ENCODE measurements at places on chromosomes 2 and 18.

DNA sequence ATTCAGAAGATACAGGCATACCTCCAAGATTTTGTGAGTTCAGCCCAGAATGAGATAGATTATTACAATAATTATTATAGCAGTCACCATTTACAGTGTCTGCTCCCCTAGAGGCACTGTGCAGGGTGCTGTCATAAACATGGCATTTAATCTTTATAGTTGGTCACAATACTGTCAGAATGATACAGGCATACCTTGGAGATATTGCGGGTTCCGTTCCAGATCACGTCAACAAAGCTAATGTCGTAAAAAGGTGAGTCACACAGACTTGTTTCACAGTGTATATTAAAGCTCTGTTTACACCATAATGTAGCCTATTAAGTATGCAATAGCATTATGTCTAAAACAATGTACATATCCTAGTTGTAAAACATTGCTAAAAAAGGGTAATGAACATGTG, 45.6 kb downstream of the ZRANB3 start:
- DNase-seq: no peak

DNA sequence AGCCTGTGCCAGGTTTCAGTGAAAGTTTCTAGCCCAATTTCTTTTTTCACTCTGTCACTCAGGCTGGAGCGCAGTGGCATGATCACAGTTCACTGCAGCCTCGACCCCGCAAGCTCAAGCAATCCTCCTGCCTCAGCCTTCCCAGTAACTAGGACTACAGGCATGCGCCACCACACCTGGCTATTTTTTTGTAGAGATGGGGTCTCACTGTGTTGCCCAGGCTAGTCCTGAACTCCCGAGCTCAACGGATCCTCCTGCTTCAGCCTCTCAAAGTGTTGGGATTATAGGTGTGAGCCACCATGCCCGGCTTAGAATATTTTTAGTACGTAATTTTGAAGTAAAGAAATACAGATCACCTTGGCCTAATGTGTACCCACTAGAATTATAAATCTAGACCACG, 87.1 kb downstream of the GORASP2 start:
- no peak for DNase-seq

- DNase-seq: no peak
Measured at GRCh38 chr2:239220981-239221396, 179.8 kb downstream of the HDAC4 start.

DNA sequence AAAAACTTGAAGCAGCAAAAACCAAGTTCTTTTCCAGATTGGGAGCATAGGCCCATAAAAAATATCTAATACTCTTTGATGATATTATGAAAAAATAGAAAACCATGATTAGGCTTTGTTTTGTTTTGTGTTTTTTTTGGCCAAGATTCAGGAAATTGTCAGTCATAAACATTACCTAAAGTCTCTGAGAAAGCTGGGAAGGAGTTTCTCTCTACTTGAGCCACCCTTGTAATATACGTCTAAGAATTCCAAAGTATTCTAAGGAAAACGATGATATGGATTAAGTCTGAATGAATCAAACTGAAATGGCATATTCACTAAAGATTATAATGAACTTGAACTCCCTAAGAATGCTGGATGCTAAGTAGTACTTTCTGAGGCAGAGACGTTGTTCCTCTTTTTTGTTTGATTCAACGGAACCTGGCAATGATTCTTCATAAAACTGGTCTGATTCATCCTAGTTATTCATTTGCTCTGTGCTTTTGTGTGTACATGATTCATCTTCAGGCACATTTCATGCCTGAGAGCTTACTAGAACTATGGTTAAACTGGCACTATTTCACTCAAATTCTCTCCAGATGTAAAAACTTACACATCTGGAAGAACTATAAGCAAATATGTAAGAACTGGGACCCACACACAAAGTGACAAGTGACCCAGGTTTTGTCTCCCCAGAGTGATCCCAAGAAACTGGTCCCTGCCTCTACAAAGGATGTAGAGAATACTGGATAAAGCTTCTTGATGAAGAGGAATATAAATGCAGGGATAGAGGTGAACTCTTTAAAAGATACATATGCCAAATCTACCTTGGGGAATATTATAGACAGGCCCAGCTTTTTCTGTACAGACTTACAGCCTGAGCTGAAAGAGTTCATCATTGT, 159.7 kb downstream of the DOCK10 start:
- DNase-seq: no peak

- DNase-seq: no peak
Measured at GRCh38 chr2:123747326-123747725, 277.8 kb upstream of the CNTNAP5 start.

DNA sequence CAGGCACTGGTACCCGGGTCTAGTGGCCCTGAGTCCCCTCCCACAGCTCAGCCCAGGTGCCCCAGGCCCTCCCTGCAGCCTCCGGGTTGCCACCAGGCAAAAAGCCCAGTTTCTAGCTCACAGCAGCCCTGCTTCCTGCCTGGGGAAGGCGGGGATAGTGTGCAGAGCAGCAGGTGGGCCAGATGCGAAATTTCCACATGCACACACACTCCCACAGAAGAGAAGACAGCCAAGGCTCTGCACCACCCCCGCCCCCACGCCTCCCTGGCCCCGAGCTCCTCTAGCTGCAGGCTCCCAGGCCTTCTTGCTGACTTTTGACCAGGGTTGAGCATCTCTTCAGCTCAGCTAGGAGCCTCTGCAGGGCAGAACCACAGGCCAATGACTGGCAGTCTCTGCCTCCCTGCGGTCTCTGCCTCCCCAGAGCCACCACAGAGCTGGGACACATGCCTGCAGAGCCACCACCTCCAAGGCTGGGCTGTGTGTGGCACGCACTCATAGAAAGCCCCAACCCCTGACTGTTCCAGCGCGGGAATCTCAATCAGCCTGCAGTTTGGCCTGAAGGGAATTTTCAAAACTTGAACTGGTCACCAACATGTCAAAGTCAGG, 7.2 kb downstream of the SLC66A2 start:
- DNase-seq: no peak

- no peak for DNase-seq
Measured at GRCh38 chr18:44495151-44495550, 185.5 kb upstream of the SETBP1 start.

DNA sequence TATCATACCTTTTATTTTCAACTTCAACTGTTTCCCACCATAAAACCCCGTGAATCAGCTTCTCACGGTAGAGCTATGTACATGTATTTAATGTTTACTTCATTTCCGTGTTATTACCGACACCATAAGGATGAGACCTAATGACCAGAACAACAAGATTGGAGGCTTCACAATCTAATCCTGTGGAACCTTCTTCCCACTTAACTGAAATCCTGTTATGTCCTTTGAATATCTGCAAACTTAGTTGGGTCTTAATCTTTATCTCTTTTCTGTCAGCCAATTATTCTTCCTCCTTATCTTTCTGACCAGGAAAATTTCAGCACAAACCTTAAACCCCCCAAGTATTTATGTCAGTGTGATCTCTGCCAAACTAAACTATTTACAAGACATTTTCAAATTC, 214.4 kb downstream of the TMX3 start:
- no peak for DNase-seq

DNA sequence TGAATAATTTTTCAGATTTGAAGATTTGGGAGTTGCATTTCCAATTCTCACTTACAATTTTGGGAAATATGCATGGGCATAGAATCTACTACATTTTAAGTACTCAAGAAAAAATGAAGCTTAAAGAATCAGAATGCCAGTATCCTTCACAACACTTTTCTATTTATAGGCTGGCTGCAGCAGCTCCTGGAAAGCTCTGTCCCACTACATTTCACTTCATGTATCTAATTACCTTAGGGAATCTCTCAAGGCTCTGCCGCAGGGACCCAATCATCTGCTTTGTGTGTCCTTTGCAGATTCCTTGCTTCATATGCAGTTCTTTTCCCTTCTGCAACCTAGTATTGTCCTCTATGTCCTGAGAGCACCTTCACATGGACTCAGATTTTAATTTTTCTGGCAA, 102.9 kb downstream of the NUP35 start:
- DNase-seq: no peak

DNA sequence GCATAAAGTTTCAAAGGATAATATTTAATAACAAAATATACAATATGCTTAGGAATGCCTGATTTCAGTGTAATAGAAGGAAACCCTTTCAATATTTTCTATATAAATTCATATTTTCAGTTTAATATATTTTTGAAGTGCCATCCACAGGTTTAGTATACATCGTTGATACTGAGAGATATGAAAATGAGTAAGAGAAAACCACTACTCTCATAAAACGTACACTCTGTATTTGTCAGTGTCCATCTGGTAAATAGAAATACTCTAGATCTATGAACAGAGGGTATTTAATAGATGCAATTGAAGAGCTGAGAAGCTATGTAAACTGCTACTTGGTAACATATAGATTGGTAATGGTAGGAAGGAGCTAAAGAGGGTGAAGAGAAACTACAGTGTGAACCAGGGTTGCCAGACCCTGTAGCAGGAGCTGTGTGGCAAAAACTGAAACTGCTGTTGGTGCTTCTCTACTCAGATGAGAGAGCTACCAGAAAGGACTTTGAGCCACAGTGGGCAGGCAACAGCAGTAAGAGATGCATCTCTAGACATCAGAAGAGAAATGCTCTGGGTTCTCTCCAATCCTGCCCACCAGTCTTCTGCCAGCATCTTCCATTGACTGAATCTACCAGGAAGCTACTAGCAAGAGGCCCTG, 187.4 kb downstream of the CCDC102B start:
- no peak for DNase-seq

DNA sequence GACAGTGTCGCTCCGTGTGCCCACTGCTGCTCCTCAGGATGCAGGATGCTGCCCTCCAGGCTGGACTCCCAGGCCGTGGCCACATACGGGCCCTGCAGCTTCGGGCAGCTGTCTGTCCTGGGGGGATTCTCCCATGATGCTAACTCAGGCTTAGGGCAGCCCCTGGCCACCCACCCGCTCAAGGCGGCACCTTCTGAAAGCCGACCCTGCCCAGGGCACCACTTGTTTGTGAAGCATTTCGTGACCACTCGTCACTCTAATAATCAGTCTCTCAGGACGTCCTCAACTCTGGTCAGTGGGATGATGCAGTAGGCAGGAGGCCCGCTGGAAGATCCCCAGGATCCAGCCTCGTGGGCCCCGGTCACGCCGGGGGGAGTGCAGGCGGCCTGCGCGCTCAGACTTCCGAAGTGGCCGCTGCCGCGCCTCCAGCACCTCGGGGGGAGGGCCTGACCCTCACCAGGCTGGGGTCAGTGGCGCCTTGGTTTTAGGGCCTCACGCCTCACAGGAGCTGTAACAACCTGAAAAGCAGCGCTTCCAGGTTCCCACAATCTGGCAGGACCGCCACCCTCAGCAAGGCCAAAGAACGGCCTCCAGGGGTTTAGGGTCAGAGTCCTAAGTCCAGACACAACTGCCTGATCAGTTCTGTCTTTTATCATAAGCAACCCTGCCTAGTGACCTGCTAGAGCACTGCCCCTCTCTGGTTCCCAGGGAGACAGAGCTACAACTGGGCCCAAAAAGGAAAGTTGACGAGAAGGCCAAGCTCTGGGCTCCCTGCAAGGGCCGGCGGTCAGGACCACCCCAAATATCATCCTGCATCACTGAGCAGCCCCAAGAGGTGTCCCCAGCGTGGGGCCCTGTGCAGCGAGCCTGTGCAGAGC, 53.0 kb downstream of the EIPR1 start:
- DNase-seq: peak; percentile 22

- no peak for DNase-seq
Measured at GRCh38 chr2:7116511-7116910, 199.3 kb downstream of the RNF144A start.

DNA sequence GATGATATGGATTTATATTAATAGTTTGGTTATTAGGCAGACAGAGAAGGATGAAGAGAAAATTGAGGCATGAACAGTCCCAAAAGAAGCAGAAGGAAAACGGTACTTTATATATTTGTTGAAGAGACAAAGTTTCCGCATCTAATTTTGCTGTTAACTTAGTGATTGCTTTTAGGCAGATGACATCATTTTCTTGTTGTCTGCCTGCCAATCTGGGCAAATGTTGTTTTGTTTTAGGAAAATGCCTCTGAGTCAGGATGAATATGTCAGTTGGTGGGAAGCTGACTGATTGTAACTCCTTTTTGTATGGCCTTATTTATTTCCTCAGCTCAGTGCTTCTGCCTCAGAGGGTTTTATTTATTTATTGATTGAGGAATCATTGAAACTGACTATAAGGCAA, 52.5 kb upstream of the CAVIN2 start:
- DNase-seq: no peak

- DNase-seq: no peak
Measured at GRCh38 chr2:95220449-95220848, 13.1 kb downstream of the ZNF892 start.

GRCh38 chr18:23143016-23143814, 7.9 kb downstream of the CABLES1 start:
- no peak for DNase-seq

DNA sequence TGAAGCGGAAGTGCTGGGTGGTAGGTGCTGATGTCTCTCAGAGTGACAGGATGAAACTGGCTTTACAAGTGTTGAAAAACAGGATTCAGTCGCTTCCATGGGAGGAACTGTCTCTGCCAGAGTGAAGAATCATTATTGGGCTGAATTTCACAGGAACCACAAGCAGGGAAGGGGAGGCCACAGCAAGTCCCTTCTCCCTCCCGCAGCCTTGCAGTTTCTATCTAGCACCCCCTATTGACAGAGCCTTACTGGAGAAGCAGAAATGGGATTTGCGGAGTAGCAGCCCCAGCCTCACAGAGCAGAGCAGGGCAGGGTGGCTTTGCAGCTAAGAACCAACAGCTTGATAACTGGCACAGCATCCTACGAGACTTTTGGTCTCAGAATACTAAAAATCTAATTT, 33.3 kb upstream of the RMP24 start:
- peak; percentile 64 for DNase-seq

- no peak for DNase-seq
Measured at GRCh38 chr2:68737711-68738110, 3.1 kb downstream of the ARHGAP25 start.

GRCh38 chr2:85160966-85161960, 28.1 kb downstream of the TCF7L1 start:
- DNase-seq: peak; percentile 55

DNA sequence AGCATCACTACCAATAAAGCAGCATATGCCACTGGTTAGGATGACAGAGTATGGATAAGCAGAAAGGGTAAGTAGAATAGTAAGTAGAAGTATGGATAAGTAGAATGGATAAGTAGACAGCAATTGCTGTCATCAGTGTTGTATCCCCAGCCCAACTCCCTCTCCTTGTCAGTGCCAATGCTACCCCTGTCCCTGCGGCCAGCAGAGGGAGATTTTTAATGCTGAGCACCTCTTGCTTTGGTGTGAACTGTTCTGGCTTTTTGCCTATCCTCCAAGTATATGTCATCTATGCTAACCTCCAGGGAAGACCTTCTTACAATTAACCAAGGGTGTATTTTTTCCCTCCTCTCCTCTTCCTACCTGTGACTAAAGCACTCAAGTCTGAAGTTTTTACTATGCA, 136.7 kb upstream of the SPHKAP start:
- peak; percentile 35 for DNase-seq

GRCh38 chr2:9178110-9178903, 28.3 kb upstream of the ASAP2 start:
- DNase-seq: no peak

- peak; percentile 83 for DNase-seq
Measured at GRCh38 chr2:64311948-64312621, 141.9 kb upstream of the LGALSL start.

DNA sequence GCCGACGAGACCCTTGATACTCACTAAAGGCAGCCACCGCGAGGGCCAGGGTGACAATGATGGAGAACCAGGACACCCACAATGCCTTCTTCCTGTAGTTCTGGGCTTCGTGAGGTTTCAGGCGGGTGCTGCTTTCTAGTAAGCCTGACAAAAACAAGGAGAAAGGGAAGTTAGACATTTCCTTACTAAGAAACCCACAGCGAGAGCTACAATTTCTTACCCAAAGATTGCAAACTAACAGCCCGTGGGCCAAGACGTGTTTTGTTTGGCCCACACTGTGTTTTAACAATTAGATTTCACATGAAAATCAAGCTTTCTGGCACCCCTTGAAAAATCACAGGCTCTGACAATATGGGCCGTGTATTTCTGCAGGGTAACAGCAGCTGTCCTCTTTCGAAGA, 5.6 kb downstream of the TMEM163 start:
- DNase-seq: no peak

Measured in iPS-NIHi11 (cell line).